ENCODE measurements at places on chromosomes 5 and 9. TPM values are rescaled to one million over a fixed set of nuclear protein-coding genes. Genes with fewer than 3 reads are reported as not detected.

TRAPPC13 gene
- total RNA-seq, result 23.3 TPM

SLC36A2 gene
- not detected for total RNA-seq

DNA sequence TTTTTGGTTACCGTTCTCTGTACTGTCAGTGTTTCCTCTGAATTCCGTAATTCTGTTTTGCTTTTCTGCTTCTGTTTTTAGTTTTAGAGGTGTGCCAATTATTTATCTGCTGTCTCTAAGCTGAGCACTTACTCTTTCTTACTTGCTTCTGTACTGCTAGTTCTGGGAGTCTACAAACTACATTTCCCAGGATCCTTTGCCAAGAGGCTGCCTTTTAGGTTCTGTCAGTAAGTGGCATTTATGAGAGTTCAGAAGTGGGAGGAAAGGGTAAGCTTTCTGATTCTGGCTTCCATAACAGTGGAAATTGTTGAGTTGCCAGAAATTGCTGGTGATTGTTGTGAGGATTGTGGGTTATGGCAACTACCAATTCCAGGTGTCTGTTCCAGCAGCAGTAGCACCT, 102.4 kb downstream of the OSTF1 start:
- ATAC-seq, result no peak

DNA sequence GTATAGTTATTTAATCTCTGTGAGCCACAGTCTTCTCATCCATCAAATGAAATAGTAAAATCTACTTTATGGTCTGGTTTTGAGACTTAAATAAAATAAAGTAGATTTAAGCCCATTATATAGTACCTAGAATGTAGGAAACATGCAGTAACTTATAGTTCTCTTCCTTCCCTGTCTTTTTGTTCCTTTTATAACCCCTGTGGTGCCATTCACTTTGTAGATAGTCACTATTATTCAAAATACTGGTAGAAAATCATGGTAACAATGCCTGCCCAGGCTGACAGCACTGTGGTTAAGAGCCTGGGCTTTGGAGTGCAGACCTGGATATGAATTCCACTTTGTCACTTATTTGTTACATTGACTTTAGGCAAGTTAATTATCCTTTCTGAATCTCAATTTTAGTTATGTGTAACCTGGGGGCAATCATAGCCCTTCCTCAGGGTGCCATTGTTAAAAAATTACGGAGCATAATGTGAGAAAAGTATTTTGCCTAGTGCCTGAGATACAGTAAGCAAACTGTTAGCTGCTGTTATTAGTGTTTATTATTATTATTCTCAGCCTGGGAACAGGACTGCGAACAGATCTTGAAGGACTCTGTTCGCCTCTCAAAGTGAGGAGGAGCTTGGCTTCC, 100.4 kb downstream of the RALGPS1 start:
- no peak for ATAC-seq

ADGRV1 gene
- total RNA-seq, result 0.87 TPM

RALGPS1 gene
- 5.9 TPM for total RNA-seq

GRCh38 chr5:142984011-142984410, 213.8 kb downstream of the ARHGAP26 start:
- no peak for ATAC-seq

GRCh38 chr5:124232515-124232914, 513.9 kb downstream of the ZNF608 start:
- ATAC-seq, result no peak

CCDC180 gene
- 0.12 TPM for total RNA-seq

DNA sequence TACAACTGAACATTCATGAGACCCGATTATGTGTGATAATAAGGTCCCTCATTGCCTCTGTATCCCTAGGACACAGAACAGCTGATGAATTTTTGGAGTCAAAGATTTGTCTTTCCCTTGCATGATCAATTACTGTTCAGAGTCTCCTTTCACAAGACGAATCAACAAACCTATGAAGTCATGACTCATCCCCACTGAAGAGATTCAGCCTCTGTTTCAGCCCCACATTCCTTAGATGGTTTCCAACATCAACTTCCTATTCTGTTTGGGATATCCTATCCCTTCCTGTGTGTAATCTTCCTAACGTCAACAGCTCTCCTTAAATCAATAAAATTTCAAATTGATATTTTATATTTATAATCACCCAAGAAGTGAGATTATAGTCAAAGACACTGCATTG, 199.0 kb downstream of the DNAH5 start:
- no peak for ATAC-seq

NR4A3 gene
- 3.0 TPM for total RNA-seq

FAM163B gene
- total RNA-seq, result not detected

DNA sequence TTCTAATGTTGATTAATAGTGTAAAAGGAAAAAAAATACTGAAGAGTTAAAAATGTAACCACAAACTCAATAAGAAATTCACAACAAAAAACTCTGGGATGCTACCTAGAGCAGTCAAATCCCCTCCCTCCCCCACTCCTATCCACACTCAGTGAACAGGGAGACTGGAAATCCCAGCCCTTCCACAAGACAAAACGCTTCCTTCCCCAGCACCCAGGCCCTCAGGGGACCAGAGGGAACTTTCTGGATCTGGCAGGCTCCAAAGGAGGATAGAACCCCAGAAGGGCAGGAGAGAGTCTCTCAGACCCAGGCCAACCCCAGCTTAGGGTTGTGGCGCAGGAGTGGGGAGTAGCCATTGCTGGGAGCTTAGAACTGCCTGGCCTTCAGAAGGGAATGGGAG, 55.0 kb downstream of the DCP2 start:
- no peak for ATAC-seq

ZNF189 gene
- 19.0 TPM for total RNA-seq

DNA sequence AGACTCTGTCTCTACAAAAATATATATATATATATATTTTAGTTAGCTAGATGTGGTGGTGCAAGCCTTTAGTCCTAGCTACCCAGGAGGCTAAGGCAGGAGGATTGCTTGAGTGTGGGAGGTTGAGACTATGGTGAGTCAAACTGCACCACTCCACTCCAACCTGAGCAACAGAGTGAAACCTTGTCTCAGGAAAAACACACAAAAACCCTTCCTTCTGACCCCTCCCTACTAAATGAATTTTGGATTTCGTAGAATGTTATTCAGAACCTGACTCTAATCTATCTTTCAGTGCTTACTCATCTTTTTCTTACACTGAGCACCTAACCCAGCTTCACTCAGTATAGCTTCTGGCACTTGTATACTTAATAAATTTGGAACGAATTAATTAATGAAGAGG, 35.2 kb upstream of the IL7R start:
- ATAC-seq, result no peak

GIN1 gene
- 10.3 TPM for total RNA-seq

SLC34A3 gene
- not detected for total RNA-seq

DNA sequence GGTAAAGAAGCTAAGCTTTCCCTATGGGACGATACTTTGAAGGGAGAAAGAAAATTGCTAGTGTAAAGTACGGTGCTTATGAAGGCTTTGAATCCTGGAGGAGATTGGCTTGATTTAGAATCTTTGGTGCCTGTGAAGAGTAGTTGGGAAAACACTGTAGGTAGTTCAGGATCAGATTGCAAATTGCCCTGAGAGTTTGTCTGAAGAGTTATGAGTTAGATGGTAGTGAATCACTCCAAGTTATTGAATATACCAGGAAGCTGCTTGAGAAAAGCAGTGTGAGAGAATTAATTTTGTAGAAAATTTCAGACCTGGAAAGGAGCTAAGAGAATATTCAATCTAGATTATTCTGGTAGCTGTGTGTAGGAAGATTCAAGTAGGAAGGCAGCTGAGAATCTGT, 11.5 kb downstream of the MAN2A1 start:
- no peak for ATAC-seq

NDUFS6 gene
- total RNA-seq, result 58.2 TPM

MCC gene
- total RNA-seq, result 28.7 TPM
